ENCODE measurements at places on chromosomes 7 and 10.
A peak's percentile ranks its signal among the peaks of the same experiment; 100 is the strongest.

DNA sequence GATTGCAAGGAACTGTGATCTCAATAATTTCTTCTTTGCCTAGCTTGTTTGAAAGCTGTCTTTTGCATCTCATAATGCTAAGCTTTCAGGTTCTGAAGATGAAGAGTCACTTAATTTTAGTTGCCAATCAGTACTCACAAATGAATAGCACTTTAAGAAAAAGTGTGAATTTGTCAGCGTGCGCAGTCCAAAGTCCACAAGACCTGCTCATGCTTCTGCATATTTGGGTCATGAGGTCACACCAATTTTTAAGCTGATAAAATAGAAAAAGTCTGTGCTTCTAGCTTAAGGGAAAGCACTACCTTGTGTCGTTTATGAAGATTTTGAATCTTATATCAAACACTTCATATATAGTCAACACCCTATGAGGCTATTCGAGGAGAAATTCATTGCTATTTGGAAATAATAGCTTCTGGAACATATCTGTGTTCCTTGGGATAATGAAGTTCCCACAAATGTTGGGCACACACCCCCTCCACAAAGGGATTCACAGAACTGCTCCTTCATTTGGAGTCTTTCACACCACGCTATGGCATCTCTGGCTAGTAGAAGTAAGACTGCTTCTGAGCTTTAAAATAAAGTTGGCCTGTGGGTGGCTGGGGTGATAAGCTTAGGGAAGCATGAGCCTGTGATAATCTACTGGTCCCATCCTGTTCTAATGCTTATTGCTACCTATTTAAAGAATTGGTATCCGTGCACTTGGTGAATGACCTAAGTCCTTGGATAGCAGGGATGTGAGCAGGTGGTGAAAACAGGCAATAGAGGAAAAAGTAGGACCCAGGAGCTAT, 33.3 kb downstream of the A1CF start:
- no peak for DNase-seq

GRCh38 chr10:131076356-131076755, 235.2 kb downstream of the TCERG1L start:
- DNase-seq, result no peak

GRCh38 chr7:6576024-6576866, 1.0 kb upstream of the ZDHHC4 start:
- DNase-seq, result no peak

DNA sequence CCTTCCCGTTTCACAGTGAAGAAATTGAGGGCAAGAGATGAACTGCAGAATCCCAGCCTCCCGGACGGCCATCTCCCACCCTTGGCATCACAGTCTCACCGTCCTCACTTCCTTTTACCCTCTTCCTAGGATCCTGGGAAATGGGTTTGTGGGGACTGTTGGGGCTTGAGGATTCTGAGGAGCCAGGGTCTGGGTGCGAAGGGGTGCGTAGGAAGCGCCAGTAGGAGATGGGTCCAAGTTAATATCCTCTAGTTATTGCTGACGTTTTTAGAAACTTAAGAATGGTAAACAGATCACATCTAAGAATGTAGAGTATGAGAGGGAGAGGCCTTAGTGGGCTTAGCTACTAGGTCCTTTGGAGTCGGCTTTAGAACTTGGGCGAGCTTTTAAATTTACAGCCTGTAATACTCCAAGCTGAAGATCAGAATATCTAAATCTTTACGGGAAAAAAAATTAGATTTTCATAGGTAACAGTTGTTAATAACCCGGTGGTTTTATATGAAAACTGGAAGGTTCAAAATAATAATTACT, 696 bp downstream of the MALSU1 start:
- no peak for DNase-seq

GRCh38 chr7:103729026-103729425, 260.4 kb downstream of the RELN start:
- no peak for DNase-seq

GRCh38 chr7:117401293-117402002, 25.8 kb downstream of the ASZ1 start:
- no peak for DNase-seq

- DNase-seq, result no peak
Observed at GRCh38 chr7:106666353-106666752, 5.4 kb upstream of the CCDC71L start.

DNA sequence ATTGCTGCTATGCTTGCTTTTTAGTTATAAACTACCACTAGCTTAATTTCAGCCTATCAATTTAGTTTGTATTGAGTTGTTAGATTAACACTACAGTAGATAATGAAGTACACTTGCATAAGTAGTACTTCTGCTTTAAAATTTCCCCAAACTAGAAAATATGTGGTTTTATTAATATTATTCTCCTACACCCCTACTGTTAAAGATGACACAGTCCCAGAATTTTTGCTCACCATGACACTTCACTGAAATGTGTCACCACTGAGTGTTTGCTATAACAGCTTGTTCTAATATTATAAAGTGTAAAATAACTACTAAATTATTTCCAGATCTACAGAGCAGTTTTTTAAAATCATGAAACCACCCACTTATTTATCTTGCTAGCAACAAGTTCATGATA, 31.6 kb downstream of the RHEB start:
- no peak for DNase-seq

GRCh38 chr10:76973091-76974016, 664.3 kb downstream of the KCNMA1 start:
- peak; percentile 85 for DNase-seq

DNA sequence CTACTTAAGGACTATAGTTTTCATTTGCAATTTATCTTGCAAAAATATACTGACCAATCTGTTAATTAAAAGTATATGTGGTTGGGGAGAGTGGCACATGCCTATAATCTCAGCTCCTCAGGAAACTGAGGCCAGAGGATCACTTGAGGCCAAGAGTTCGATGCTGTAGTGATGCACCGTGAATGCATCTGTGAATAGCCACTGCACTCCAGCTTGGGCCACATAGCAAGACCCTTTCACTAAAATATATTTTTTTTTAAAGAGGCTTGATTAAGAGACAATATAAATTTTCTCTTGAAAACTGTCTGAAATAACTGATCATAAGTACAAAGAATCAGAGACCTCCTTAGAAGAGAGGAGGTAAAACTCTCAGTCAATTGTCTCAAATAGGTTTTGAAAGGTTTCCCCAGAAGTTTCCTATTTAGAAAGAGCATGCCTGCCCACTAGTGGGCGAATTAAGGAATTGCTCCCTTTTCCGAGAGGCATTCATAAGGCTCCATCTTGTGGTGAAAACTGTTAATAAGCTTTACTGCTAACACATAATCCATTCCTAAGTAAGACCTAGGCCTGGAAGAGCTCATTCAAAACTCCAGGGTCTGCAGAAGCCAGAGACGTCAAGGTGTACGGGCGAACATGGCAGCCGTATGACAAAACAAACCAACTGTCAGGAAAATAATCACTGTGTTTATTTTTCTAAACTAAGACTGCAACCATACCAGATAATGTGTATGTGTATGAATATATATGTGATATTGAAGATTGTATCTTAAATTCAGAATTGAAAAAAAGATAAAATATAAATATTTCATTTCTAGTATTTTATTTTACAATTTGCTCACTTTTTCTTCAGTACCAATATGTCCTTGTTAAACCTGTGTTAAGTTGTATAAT, 6.8 kb upstream of the TAS2R40 start:
- peak; percentile 57 for DNase-seq

GRCh38 chr7:8343556-8343955, 81.6 kb upstream of the ICA1 start:
- DNase-seq, result no peak

- DNase-seq, result no peak
Observed at GRCh38 chr7:159019111-159019510, 125.6 kb downstream of the VIPR2 start.

DNA sequence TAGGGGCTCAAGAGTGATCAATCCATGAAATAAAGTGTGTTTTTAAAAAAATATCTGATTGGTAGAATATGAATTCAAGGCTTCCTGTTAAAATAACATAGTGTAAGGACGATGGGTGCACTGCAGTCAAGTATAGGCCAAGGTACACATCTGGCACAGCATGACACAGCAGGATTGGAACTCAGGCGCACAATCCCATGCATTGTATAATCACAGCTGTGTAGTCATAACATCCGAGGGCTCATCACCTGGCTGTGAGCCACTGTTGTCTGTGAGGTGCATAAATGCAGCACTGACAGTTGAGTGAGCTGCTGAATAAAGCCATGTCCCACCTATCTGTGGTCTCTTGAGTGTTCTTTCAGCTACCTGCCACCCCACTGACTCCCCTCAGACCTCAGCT, 142.3 kb upstream of the HPS1 start:
- DNase-seq, result no peak

- no peak for DNase-seq
Observed at GRCh38 chr10:112701878-112702255, 248.2 kb upstream of the TCF7L2 start.

DNA sequence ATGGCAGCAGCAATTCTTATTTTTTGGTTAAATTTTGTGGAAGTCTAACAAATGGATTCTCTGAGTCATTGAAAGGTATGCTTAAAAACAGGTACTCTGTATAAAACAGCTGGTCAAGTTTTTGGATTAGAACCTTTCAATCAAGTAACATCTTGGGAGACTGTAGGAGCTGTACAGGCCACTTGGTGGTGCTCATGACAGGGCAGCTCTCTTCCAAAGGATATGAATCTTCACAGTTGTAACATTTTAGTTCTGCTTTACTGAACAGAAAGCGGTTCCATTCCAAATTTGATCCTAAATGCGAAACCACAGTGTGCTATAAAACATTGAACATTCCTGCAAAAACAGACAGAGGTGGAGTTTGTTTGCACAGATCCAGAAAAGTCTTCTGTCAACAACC, 44.5 kb upstream of the AGR3 start:
- DNase-seq, result no peak
